ENCODE measurements at places on chromosomes 6 and 20.

DNA sequence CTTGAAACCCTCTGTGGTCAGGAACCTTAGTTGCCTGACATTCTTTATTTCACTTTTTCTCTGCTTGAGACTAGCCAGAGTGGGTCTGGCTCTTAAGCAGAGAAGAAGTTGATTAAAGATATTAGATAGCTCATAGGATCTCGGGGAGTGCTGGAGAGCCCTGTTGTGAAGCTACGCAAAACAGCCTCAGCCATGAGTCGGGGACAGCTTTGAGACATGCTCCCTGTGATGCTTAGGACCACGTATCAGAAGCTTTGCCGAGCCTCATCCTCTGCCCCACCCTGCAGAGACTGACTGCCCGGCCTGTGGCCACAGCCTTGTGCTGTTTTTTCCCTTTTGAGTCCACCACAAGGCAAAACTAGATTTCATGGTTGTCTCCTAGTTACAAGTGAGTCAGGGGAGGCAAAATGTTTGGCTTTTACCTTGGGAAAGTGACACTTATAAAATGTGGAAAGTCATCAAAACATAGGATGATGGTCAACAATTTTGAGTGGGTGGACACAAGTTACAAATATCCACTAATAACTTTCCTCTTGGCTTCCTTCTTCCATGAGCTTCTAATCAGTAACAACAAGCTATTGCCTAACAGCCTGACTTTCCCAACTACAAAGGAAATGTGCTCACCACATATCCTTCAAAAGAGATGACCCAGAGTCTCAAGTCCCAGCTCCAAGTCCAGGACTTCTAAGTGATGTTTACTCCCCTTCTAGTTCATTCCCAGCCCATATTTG is 108.4 kb downstream of the JAG1 start:
- no peak for DNase-seq

GRCh38 chr6:87908978-87909811 is 138.4 kb upstream of the SPACA1 start:
- no peak for DNase-seq

DNA sequence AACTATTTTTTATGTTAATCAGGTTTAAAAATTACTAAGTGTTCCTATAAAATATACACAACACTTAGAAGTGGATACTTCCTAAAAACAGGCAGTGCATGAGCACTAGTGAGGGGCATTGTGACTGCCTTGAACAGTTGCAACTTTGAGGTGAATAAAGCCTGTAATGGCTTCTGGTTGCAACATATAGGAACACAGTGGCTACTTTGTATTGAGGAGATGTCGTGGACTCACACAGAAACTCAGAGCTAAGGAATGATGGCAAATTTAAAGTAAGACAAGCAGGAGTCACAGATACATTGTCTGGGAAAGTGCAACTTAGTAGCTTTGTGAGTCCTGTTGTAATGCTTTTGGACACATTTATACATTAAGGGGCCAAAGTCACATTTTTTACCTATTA is 861 bp upstream of the HLA-A start:
- no peak for DNase-seq

- no peak for DNase-seq
These were observed 3.7 kb downstream of the RPS6KA2 start for GRCh38 chr6:166623318-166623717.

DNA sequence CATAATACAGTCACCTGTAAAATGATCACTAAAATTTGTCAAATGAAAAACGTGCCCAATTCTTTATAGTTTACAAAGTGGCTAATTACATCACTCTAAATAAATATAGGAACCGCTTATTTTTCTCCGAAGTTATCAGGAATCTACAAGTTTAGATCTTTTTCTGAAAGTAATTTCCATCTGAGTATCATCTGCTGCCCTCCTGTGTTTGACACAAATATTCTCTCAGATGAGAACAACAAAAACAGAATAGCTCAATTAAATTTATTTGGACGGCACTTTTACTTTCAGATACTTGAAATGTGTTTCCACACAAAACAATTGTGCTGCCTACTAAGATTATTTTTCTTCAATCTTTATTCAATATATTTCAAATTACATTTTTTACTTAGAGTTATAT is 5.0 kb downstream of the SF3B5 start:
- no peak for DNase-seq

DNA sequence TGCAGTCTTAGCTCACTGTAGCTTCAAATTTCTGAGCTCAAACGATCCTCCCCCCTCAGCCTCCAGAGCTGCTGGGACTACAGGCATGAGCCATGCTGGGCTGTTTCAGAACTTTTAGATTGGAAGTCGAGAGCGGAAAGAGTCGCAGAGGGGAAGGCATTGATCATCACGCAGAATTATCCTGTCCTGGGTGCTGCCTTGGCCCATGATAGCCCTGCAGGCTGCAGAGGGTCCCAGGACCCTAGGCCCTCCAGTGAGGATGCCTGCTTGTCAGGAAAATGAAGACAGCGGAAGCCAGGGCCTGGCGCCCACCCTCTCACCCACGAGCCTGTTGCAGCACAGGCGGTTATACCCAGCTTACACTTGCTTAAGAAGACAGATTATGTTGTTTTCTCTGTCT is 9.1 kb downstream of the TMEM181 start:
- DNase-seq: no peak

- DNase-seq: no peak
These were observed 33.3 kb upstream of the PRSS16 start for GRCh38 chr6:27214126-27214601.

DNA sequence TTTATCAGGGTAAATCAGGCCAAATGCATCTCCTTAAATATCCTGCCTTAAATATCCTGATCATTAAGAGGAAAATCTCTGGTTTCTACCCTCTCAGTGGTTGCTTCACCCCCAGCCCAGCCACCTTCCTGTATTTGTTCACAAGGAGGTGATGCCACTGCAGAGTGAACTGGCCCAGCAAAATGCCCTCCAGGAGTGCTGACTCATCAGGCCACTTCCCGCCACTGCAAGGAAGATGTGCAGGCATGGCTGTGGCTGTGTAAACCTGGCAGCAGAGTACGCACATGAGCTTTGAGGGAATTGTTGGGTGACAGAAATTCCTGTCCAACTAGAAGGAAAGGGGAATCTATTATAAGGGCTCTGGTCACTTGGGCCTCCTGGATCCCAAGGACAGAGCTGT is 13.8 kb downstream of the NQO2 start:
- DNase-seq: no peak

- DNase-seq: no peak
These were observed 14.4 kb upstream of the RIPPLY2 start for GRCh38 chr6:83838727-83839126.

- no peak for DNase-seq
These were observed 16.4 kb upstream of the CYP24A1 start for GRCh38 chr20:54190217-54190616.

GRCh38 chr20:60113024-60113724 is 155.0 kb downstream of the CDH26 start:
- no peak for DNase-seq

DNA sequence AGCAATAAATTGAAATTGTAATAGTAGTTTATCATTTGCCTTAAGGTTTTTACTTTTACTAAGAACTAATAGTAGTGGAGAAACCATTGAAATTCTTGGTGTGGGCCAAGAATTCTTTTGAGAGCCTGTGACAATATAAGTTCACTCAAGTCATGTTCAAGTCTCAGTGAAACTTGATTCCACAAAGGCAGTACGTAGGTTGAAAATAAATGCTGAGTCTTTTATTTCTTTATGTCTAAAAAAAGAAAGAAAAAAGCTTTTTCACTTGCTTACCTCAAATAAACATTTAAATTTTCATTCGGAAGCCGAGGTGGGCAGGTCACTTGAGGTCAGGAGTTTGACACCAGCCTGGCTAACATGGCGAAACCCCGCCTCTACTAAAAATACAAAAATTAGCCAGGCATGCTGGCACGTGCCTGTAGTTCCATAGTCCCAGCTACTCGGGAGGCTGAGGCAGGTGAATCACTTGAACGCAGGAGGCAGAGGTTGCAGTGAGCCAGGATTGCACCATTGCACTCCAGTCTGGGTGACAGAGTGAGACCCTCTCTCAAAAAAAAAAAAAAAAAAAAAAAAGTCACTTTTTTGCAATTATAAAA is 57.8 kb upstream of the NELFCD start:
- no peak for DNase-seq

DNA sequence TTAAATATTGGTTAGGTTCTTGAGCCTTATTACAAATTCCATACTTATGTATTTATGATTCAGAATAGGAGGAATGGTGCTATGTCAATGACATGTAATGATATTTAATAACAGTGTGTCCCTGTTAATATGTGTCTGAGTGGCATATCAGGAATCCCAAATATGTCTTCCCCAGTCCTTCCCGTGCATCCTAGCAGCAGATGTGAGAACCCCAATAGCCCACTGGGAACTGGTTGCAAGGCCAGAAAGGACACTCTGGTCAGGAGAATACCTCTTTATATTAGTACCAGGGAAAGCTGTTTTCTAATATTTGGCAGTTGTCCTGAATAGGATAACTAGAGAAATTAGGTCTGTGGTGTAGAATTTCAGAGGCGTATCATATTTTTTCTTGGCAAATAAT is 159.1 kb upstream of the PDE7B start:
- no peak for DNase-seq

- DNase-seq: no peak
These were observed 246.4 kb downstream of the PHACTR1 start for GRCh38 chr6:12962987-12963386.

DNA sequence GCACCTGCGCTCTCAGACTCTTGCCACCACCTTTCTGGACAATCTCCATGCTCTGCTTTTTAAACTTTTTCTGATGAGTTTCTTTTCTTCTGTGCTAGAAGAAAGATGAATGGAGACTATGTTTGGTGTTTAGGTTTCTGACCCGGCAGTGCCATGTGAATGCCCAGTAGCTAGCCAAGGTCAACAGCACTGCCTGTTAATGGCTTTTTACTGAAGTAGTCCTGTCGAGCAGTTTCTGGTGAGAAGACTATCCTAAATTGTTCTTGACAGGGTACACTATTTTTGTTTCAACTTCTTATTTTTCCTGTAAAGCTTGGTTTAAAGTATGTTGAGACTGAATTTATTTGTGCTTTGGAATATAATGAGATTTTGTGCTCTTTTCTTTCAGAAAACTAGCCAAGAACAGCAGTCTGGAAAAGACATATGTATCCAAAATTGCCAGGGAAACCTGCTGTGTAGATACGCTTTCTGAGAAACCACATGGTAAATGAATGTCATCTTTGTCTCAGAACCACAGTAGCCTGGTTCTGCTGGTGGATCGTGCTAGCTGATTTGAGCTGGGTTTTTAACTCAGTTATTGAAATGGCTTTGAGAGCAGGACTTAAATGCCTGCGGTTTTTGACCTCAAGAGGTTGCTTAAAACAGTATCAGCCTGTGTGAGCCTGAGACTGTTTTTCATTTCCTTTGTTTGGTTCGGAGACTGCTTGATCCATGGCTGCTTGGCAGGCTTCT is 48.1 kb downstream of the KCNS1 start:
- DNase-seq: no peak

All from putamen (tissue), 1 donor.